Right atrium auricular region (tissue), 2 donors: ENCODE measurements at places on chromosomes 1 and 21. TPM values are rescaled to one million over a fixed set of nuclear protein-coding genes. Genes with fewer than 3 reads are reported as not detected.
A peak's percentile ranks its signal among the peaks of the same experiment; 100 is the strongest.

The ENAH gene
- 50.5 TPM for total RNA-seq

The PCP4L1 gene
- 0.59 TPM for total RNA-seq

The GNAT2 gene
- total RNA-seq, result 0.59 TPM

The CD5L gene
- not detected for total RNA-seq

The NOL9 gene
- total RNA-seq, result 15.6 TPM

DNA sequence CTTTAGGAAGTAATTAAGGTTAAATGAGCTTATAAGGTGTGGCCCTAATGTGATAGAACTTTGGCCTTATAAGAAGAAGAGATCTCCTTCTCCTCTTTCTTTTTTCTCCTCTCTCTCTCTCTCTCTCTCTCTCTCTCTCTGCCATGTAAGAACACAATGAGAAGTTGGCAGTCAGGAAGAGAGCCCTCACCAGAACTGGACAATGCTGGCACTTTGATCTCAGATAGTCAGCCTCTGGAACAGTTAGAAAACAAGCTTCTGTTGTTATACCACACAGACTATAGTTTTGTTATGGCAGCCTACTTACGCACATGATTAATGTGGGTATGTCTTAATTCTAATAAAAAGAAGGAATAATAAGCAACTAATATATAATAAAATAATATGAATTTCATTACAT is 444.2 kb upstream of the LRRC7 start:
- no peaks in the 10 kb centered on the region for H3K4me1 ChIP-seq
- H3K4me3 ChIP-seq, result no peak overlapping the region
- no peaks in the 10 kb centered on the region for H3K27me3 ChIP-seq
- no peak overlapping the region for H3K27ac ChIP-seq
- DNase-seq, result no peak

DNA sequence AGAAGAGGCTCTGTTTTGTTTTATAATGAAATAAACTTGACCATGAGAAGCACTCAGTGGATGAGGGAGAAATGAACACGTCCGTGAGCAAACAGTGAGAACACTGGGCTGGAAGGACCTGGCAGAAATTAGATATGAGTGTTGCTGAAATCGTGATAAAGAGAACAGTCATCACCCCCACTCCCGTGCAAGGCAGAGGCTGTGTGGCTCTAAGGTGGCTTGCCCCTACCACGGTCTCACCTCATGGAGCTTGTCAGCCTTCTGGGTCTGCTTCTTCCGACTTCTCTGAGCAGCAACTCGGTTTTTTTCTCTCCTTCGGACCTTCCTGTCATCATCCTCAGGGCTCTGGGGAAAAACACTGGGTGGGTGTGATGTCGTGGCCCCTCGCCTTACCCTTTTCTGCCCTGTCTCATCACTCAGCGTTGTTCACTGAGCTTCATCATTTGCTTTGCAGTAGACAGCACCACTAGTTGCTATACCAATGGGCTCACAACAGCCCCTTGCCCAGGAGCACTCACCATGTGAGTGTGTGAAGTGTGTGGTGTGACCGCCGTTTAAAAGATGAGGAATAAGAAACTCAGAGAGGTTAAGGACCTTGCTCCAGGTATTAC is 2.8 kb downstream of the BATF3 start:
- H3K27me3 ChIP-seq, result no peaks in the 10 kb centered on the region
- H3K27ac ChIP-seq, result no peak overlapping the region
- no peaks in the 10 kb centered on the region for H3K36me3 ChIP-seq
- no peaks in the 10 kb centered on the region for H3K4me1 ChIP-seq
- H3K4me3 ChIP-seq, result no peak overlapping the region

DNA sequence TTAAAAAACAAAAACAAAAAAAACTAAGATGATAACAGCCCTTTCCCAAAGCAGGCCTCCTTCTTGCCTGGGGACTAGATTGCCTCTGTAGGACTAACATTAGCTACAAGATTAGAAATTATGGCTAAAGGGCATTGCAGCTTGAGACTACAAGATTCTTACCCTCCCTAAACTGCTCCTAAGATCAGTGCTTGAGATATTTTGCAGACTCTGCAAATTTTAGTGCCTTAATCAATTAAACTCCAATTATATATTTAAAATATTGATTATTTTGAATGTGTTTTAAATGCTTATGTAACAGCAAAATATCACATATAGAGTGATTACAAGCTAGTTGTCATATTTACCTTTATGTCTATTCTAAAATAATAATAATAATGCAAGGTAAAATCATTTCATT is 47.4 kb upstream of the SLC5A9 start:
- no peaks in the 10 kb centered on the region for H3K36me3 ChIP-seq
- no peaks in the 10 kb centered on the region for H3K4me1 ChIP-seq
- H3K4me3 ChIP-seq, result no peak overlapping the region
- no peaks in the 10 kb centered on the region for H3K27me3 ChIP-seq

GRCh38 chr21:26593800-26594199 is 20.7 kb upstream of the CYYR1 start:
- no peak overlapping the region for H3K27ac ChIP-seq
- no peak for DNase-seq
- no peak overlapping the region for H3K4me3 ChIP-seq
- H3K4me1 ChIP-seq, result no peaks in the 10 kb centered on the region
- no peaks in the 10 kb centered on the region for H3K27me3 ChIP-seq

GRCh38 chr1:7375329-7375728 is 395.8 kb upstream of the VAMP3 start:
- H3K27me3 ChIP-seq, result no peaks in the 10 kb centered on the region
- H3K4me1 ChIP-seq, result no peaks in the 10 kb centered on the region

GRCh38 chr1:206685334-206685768 is 646 bp downstream of the MAPKAPK2 start:
- peak overlapping the region; percentile 97 for H3K27ac ChIP-seq
- H3K4me1 ChIP-seq, result no peaks in the 10 kb centered on the region
- no peak for DNase-seq
- H3K36me3 ChIP-seq, result no peaks in the 10 kb centered on the region
- no peaks in the 10 kb centered on the region for H3K27me3 ChIP-seq

- no peak overlapping the region for H3K27ac ChIP-seq
- no peaks in the 10 kb centered on the region for H3K27me3 ChIP-seq
- H3K4me1 ChIP-seq, result no peaks in the 10 kb centered on the region
Measured at GRCh38 chr1:229970714-229971113, 96.3 kb upstream of the GALNT2 start.

DNA sequence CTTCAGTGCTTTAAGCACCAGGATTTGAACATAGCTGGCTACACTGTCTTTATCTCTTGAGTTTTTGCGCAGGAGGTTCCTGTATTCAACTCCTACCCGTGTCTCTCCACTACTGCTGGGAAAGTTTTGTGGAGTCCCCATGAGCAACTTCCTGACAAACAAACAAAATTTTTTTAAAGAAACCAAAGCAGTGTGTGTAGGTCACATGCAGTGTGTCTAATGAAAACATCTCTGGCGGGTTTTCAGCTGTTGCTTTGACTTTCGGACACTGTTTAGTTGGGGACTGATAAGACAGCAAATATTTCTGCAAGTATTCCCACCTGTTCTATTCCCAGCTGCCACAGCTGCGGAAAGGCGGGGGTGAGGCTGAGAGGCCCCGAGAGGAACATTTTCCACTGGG is 2.0 kb downstream of the PSEN2 start:
- no peak overlapping the region for H3K27ac ChIP-seq
- no peaks in the 10 kb centered on the region for H3K4me1 ChIP-seq
- no peaks in the 10 kb centered on the region for H3K27me3 ChIP-seq
- H3K4me3 ChIP-seq, result no peak overlapping the region

- no peaks in the 10 kb centered on the region for H3K27me3 ChIP-seq
- no peaks in the 10 kb centered on the region for H3K4me1 ChIP-seq
- H3K36me3 ChIP-seq, result peaks cover 75% of the 10 kb centered on the region
Measured at GRCh38 chr1:244419024-244419423, 32.7 kb downstream of the ADSS2 start.

DNA sequence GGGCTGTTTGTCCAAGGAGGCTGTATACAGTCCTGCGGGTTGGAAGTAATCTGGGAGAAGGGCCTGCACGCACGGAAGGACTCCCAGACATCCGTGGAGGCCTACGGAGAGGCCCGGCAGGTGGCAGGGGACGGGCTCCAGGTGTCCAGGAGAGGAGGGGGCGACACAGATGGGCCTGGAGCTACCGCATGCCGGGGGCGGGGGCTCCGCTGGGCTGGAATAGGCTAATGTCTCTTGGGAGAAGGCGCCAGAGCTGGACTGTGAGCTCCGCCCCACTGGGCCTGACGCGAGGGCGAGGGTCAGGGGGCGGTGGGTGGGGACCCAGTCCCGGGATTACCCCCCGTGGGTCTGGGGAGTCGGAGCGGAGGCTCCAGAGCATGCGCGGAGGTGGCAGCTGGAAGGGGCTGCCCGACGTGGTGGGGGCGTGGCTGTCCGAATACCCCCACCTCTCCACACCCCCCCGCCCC is 659 bp downstream of the AGO1 start:
- no peaks in the 10 kb centered on the region for H3K27me3 ChIP-seq
- no peaks in the 10 kb centered on the region for H3K36me3 ChIP-seq
- H3K4me1 ChIP-seq, result peaks cover 42% of the 10 kb centered on the region
- no peak for DNase-seq

GRCh38 chr1:7827126-7827955 is 25.5 kb downstream of the UTS2 start:
- no peaks in the 10 kb centered on the region for H3K27me3 ChIP-seq
- no peak for DNase-seq
- H3K27ac ChIP-seq, result no peak overlapping the region
- peaks cover 78% of the 10 kb centered on the region for H3K36me3 ChIP-seq
- no peaks in the 10 kb centered on the region for H3K4me1 ChIP-seq

GRCh38 chr21:16584756-16585155 is 855.0 kb downstream of the USP25 start:
- no peaks in the 10 kb centered on the region for H3K36me3 ChIP-seq
- no peak overlapping the region for H3K4me3 ChIP-seq
- H3K4me1 ChIP-seq, result peaks cover 13% of the 10 kb centered on the region
- no peak for DNase-seq
- H3K27ac ChIP-seq, result no peak overlapping the region
- no peaks in the 10 kb centered on the region for H3K27me3 ChIP-seq

- no peak overlapping the region for H3K4me3 ChIP-seq
- no peak overlapping the region for H3K27ac ChIP-seq
- H3K36me3 ChIP-seq, result no peaks in the 10 kb centered on the region
- no peaks in the 10 kb centered on the region for H3K27me3 ChIP-seq
- no peaks in the 10 kb centered on the region for H3K4me1 ChIP-seq
Measured at GRCh38 chr1:84715342-84716019, 25.2 kb upstream of the SSX2IP start.
